ENCODE measurements at places on chromosomes 1 and 21.

DNA sequence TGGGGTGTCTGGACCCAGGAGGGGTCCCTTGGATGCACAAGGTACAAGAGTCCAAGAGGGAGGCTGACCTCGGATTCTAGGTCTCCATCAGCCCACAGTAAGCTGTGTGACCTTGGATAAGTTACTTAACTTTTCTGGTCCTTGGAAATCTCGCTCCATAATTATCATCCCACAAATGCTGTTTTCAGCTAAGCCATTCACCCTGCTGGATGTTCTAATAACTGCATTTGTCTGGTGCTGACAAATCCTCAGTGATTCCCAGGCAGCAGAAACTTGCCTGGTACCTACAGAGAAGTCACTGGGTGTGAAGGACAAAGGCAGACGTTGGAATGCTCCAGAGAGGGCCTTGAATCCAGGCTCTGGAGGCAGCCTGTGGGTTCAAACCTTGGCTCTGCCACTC lies 89.7 kb downstream of the IGSF21 start:
- DNase-seq: no peak

DNA sequence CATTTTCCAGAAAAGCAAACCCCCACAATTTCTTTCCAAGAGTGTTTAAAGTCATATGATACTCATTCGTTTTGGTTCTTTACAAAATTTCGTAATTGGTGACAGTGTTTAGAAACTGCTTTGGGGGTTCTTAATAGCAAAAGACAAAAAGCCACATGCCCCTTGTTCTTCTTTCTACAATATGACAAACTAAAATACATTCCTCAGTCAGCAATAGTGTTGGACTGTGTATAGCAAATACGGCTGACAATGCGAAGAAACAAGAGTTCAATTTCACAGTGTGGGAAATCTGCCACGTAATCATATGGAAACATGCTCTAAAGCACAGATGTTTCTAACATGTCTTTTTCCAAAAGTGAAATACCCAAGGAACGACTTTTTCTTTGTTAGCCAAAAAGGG lies 7.6 kb upstream of the IFNAR1 start:
- no peak for DNase-seq

DNA sequence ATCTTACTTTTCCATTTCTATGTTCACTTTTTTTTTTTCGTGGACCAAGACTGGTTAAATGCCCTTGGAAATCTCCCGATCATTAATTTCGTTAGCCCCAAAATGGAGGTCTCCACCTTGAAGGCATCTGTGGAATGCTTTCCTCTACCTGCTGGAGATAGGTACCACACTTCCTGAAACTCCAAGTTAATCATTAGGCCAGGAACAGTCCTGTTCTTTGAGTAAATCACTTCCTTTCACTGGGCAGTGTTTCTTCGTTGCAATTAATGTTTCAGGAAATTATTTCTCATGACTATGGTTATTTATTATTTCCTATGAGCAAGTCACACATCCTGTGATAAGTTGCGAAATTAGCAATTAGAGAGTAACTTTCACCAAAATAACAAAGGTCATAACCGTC lies 225.2 kb upstream of the LYPLAL1 start:
- DNase-seq: no peak

GRCh38 chr1:59092126-59092525 lies 204.8 kb upstream of the FGGY start:
- DNase-seq: no peak

DNA sequence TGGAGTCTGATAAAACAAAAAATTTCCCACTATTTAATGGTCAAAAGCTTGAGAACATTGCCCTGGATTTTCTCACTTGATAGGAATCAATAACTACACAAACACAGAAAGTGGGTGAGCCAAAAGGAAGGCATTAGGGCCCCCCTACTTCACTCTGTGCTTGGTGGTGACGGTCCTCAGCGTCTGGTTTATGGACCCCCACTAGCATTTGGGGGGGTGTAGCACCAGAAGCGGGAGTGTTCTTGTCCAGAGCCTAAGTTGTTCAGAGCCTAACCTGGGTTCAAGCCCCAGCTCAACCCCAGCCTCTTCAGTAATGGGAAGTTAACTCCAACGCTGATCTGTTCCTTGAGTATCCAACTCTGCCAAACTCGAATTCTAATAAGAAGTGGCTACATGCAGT lies 33.1 kb downstream of the STPG1 start:
- no peak for DNase-seq

DNA sequence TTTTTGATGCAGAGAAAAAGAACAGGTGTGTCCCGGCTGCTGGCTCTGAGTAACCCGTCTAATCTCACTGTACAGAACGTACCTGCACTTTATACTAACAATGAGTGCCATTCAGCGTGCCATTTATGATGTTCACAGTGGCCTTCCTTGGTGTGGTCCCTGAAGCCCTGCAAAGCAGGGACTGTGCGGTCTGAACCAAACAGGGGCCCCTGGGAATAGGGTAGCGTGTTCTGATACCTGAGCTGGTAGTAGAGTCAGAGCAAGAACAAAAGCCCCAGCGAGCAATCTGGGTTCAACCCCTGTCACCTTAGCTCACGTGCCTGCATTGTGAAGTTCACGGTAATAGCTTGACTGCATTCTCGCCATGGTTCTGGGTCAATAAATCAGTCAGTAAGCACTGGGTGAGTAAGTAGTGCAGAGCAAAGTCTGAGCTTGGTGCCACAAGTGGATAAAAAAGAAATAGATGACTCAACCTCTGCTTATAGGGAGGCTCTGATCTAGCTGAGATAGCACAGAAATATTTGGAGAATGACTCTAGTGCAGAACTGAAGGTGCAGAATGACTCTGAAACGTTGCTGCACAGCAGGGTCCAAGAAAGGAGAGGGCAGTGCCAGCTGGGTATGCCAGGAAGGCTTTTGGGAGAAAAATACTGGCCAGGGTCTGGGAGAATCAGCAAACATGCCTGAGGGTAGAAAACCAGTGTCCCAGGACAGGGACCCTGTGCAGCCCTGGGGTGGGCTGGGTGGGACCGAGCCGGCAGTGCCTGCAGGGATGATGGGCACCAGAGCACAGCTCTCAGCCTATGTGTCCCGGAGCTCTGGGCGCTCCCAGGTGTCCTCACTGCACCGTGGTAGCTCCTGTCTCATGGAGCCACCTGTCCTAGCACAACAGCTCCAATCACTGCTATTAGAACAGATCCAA lies 125.9 kb downstream of the RHOU start:
- peak; percentile 79 for DNase-seq

DNA sequence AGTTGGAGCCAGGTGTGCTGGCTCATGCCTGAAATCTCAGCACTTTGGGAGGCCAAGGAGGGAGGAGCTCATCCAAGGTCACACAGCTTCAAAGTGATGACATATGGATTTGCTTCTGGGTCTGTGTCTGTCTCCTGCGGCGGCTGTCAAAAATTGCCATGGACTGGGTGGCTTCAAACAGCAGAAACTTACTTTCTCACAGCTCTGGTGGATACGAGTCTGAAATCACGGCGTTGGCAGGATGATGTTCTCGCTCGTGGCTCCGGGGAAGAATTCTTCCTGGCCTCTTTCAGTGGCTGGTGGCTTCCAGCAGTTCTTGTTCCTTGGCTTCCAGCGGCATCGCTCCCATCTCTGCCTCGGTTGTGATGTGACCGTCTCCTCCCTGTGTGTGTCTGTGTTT lies 314.8 kb upstream of the C1orf174 start:
- DNase-seq: no peak

GRCh38 chr1:104235141-104235540 lies 485.4 kb downstream of the AMY1C start:
- no peak for DNase-seq

- DNase-seq: no peak
These were observed 16.9 kb downstream of the CHRNB2 start for GRCh38 chr1:154584267-154584994.

GRCh38 chr1:85356130-85356529 lies 79.7 kb upstream of the BCL10 start:
- DNase-seq: no peak

GRCh38 chr1:15966081-15966955 lies 9.6 kb downstream of the ZBTB17 start:
- DNase-seq: peak; percentile 60

DNA sequence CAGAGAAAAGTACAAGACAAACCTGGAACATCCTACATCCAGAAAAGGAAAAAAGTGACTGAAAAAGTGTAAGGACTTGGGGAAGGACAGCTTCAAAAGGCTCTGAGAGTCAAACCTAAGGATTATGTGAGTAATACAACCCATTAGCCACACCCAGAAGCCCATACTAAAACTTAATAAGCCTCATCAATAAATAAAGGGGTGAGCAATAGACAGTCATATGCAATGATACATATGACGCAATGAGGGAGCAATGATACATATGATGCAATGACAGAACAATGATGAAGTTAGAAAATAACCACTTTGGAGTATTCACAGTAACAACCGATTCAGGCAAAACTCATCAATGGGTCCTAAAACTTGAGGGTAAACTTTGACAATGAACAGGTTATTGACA lies 50.1 kb downstream of the BRWD1 start:
- DNase-seq: peak; percentile 6

GRCh38 chr1:90876101-90876500 lies 145.7 kb downstream of the ZNF644 start:
- DNase-seq: no peak

GRCh38 chr1:157966031-157966537 lies 27.4 kb upstream of the KIRREL1 start:
- peak; percentile 40 for DNase-seq

DNA sequence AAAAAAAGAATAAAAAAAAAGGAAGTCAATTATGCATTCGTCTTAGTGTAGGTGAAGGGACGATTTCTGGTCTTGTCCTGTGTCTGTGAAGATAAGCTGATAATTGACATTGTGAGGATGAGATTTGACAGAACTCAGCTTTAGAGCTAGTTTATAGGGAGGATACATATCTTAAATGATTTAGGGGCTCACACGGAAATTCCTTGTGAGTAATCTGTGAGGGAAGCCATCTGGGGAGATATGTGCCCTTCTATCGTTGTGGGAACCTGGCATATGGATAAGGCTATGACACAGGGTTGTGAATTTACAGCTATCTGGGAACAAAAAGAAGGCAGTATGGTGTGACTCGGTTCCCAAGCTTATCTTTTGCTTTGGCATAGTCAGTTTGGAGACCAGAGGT lies 71.1 kb downstream of the RABGAP1L start:
- DNase-seq: no peak
